ENCODE measurements at places on chromosomes 5 and 9.

DNA sequence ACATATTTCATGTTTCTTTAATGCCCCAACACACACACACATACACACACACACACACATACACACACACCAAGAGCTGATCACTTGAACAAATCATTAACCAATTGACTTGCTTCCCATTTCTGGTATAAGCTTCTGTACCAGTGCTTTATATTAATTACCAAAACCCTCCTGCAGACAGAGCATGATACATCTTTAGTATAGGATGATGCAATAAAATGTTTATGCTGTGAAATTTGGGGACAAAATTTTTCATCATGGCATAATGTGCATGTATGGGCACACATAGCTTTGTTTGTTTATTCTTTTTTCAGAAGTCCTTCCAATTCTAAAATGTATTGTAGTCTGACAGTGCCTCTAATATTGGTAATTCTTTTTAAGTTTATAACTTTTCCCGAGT is 34.5 kb downstream of the SLC1A3 start:
- DNase-seq, result no peak

DNA sequence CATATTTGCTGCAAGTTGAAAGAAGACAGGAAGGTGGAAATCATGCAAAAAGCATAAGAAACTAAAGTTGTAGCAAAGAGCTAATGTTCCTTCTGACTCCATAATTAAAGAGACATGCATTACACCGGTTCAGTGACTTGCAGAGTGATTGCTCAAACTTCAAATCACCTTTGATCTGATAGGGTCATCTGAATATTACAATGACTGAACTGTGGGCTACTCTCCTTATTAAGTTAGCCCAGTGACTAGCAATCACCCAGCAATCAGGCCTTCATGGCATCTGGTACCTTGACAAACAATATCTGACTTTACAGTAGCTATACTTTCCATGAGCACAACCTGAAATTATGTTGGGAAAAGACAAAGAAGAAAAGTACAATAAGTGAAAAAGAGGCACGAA is 84.9 kb downstream of the NREP start:
- no peak for DNase-seq

- peak; percentile 77 for DNase-seq
Measured at GRCh38 chr9:96566498-96567202, 53.0 kb downstream of the CDC14B start.

DNA sequence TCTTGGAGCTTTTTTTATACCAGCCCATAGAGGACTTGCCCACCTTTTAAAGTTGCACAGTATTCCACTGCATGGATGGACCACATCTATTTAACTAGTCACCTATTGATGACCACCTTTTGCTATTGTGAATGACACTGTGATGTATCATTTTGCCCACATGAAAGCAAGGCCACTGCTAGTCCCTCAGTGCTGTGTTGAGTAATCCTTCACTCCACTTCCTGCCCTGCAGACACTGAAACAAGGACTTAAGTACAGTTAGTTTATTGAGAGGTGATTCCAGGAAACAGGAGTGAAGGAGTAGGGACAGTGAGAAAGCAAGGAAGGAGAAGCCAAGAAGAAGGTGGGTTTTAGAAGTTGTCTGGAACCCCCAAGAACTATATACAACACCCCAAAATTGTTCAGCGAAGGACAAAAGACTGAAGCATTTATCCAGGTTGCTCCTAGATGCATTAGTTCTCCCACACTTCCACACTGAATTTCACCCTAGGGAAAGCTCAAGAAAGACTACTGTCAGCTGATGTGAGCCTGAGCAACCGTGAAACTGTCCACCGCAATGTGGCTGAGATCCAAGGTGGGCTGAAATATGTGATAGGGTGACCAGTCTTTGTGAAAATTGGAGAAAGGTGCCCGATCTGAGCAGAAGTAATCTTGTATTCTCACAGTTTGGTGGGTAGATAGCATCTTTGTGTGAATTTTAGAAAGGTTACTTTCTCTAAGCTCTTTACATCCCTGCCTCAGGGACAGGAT is 45.2 kb upstream of the ANKRD31 start:
- no peak for DNase-seq

- peak; percentile 60 for DNase-seq
Measured at GRCh38 chr9:120477534-120478001, 102.4 kb downstream of the CDK5RAP2 start.
